ENCODE measurements at places on chromosomes 13 and 19.

DNA sequence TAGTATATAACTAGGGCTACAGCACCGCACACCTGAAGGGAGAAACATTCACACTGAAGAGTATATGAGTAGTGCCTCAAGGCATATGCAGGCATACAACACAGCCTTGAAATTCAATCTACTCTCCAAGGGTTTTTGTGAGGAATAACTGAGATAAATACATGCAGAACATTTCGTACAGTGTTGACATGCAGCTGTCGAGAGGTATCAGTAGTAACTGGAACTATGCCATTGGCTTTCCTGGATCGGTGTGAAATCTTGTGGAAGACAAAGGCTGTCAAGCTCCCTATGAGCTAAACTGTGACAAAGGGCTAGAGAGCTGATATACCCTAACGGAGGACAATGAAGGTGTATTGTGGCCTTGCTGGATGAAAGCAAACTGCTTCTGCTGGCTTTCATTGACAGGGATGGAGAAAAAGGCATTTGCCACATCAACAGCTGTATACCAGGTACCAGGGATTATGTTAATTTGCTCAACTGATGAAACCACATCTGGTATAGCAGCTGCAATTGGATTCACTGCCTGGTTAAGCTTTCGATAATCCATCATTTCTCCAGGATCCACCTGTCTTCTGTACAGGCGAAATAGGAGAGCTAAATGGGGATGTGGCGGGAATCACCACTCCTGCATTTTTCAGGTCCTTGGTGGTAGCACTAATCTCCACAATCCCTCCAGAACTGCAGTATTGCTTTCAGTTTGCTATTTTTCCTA, 16.3 kb downstream of the MTRF1 start:
- no peak for DNase-seq

DNA sequence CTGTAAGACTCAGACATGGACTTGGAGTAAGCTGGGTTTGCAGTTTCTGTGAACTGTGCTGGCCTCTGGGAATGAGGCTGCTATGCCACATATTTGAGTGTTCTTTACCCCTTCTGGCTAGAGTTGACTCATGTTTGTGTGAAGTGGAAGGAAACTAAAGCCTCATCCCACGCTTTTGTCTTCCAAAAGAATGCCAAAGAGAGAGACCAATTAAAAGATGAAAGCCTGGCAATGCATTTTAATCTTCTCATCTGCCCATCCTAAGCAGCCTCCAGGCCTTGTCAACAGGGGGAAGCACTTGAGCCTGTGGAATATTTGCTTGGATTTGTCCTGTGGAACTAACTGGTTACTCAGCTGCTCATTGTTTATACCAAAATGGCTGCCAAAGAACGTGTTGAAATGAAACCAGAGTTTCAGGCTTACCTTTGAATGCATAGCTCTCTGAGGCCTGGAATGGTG, 49.1 kb downstream of the LMO7 start:
- no peak for DNase-seq

- DNase-seq: no peak
These were observed 25.5 kb upstream of the TSC22D1 start for GRCh38 chr13:44601586-44601985.

DNA sequence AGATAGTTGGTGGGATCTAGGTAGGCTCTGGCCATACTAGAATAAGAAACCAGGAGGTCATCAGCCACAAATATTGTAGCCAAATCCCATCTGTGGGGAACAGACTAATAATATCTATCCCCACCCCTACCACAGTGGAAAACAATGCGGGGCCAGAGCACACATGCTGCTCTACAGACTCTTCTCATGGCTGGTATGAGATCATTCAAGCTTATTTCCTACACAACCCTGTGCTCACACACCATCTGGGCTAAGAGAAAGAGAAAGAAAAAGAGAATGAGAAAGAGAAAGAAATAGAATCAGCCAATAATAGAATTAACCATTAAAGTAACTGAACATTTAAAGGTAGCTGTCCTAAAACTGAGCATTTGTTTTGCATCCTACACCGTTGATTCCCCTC, 1268.4 kb upstream of the SPRY2 start:
- no peak for DNase-seq

DNA sequence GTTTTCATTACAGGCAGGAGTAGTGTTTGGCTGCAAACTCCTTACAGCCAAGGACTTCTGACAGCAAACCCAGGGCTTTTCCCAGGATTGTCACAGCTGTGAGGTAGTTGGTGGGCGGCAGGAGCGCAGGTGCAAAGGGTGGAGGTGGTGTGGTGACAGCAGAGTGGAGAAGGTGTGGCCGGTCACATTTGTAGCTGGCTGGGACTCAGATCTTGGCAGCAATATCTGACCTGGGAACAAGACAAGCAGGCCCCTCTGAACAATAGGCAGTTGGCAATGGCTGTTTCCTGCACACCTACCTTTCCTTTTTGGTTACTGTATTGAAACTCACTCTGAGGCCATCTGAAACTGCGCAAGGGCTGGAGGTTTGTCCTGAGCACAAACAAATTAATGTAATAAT, 327.3 kb downstream of the COG6 start:
- no peak for DNase-seq

DNA sequence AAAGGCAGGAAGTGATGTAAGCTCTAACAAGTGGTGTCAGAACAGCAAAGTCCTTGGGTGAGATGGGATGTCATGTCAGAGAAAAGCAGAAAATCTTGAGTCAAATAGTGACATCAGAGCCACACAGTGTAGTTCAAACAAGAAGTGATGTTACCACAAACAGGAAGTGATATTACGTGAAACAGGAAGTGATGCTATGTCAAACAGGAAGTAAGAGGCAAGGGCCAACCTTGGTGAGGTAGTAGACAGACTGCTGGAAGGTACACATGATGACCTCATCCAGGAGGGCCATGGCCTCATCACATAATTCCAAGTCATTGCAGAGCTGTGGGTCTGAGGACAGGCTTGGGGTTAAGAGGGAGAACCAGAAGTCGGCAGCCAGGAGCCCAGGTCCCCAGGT, 7.0 kb upstream of the MAMSTR start:
- peak; percentile 61 for DNase-seq

DNA sequence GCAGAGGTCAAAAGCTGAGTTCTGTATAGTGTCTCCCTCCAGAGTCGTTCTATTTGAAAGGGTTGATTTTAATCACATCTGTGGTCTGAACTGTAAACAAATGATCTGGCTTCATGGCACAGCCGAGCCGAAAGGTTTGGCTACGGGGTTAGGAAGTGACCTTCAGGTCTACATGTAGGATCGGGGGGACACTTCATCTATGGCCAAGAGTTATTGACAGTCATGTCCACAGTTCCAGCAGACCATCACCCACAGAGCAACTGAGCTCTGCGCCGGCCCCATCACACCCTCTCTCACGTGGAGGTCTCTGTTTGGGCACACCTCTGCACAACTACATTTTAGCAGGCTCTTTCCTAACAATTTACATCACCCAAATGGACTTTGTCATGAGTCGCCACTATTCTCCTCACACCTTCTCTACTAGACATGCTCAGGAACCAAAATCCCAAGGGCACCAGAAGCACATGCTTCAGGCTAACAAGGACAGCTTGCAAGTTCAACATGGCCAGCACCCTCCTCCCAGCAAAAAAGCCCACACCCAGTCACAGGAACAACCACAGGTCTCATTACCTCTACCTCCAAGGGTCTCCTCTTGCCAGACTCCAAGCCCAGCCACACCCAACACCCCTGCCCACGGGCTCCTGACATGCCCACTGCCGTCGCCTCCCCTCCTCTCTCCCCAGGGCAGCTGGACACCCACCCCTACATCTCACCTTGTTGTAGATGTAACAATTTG, 36.1 kb upstream of the EPHX3 start:
- no peak for DNase-seq

GRCh38 chr13:52711286-52711685, 28.3 kb downstream of the CNMD start:
- no peak for DNase-seq

DNA sequence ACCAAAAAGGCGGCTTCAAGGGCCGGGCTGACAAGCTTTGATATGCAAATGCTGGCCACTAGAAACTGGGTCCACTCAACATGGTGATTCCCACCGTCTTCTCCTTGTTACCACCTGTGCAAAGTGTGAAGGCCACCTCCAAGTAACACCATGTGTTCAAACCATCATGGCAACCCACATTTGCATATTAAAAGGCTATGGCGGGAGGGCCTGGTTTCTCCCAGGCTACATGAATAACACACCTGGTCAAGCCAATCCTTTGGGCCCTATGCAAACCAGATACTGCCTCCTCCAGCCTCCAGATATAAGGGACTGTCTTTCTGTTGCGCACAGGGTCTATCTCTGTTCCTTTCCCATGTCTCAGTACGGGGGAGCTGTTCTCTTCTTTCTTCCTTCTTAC, 36.6 kb upstream of the ZSCAN5A start:
- no peak for DNase-seq

DNA sequence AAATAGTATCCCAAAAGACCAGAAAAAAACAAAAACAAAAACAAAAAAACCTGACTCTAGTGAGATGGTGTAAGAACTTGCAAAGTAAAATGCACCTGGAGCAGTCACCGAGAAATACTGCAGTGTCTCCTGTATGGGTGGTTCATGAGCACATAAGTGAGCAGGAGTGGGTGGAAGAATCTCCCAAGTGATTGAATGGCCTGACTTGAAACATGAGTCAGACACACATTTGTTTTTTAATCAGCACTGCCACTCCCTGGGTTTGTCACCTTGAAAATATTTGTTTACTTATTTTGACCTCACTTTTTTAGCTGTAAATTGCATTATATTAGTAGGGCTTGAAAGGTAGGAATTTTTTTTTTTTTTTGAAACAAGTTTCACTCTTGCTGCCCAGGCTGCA, 2.0 kb downstream of the ZNF431 start:
- DNase-seq: no peak

Measured in HL-60 (cell line).